ENCODE measurements at places on chromosomes 12 and 14.

- DNase-seq, result no peak
Measured at GRCh38 chr12:100368066-100368465, 11.2 kb downstream of the SLC17A8 start.

DNA sequence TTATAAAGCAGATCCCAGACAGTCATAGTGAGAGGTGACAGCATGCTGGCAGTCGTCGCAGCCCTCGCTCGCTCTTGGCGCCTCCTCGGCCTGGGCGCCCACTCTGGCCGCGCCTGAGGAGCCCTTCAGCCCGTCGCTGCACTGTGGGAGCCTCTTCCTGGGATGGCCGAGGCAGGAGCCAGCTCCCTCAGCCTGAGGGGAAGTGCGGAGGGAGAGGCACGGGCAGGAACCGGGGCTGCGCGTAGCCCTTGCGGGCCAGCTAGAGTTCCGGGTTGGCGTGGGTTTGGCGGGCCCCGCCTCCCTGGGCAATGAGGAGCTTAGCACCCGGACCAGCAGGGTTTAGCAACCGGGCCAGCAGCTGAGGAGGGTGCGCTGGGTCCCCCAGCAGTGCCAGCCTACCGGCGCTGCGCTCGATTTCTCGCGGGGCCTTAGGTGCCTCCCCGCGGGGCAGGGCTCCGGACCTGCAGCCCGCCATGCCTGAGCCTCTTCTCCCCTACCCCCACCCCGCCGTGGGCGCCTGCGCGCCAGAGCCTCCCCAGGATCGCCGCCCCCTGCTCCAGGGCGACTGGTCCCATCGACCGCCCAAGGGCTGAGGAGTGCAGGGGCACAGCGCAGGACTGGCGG lies 451.2 kb upstream of the DCN start:
- no peak for DNase-seq

DNA sequence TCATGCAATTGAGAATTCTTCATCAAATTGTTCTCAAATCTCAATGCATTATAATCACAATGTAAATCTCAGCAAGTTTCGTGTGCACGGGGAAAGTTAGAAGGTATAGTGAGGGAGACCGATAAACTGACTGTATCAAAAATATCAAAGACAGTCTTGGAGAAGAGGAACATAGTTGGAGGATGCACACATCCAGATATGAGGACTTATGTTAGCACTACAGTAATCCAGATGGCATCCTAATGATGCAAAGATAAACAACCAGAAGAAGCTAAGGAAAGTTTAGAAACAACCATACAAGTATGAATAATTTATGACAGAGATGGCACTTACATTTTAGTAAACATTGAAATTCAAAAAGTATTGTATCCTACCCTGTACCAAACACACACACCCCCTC lies 760.1 kb downstream of the RPS29 start:
- DNase-seq, result no peak

DNA sequence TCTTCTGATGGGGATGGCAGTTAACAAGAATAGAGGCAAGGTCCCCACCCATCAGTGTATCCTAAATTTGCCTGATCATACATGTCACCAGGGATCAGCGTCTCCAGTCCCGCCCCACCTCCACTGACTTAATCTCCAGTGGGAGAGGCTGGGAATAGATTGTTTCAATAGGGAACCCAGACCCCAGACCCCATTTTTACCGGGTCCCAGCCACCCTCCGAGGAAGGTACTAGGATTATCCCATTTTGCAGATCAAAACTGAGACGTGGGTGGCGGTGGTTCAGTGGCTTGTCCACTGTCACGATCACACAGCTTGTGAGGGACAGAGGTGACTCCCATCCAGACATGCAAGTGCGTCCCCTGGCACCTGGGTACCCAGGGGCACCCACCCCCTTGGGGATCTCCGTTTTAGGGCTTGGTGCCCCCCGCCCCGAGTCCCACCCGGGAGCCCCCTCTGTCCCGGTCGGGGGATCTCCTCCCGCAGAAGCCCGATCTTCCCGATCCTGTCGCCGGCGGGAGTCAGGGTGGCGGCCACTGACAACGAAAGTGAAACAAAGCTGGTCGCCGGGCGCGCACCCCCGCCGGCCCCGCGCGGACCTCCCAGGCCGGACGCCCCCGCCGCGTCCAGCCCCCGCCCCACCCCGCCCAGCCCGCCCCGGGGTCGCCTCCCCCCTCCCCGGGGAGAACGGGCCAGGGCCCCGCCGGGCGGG lies 523 bp downstream of the WSB2 start:
- DNase-seq, result peak; percentile 55

DNA sequence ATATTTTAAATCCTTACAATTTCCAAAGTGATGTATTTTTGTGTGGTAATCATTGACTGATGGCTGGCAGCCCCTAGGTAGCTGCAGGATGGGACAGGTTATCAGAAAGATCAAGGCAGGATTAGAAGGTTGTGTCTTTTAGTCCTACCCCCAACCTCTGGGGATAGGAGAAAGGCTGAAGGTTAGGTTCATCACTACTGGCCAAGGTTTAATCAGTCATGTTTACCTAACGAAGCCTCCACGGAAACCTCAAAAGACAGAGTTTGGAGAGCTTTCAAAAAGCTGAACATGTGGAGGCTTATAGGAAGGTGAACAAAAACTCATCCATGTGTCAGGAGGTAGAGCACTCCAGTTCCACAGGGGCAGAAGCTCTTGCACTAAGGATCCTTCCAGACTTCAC lies 77.5 kb upstream of the CD163 start:
- DNase-seq, result no peak

GRCh38 chr14:50237427-50237826 lies 6.0 kb upstream of the SOS2 start:
- no peak for DNase-seq

DNA sequence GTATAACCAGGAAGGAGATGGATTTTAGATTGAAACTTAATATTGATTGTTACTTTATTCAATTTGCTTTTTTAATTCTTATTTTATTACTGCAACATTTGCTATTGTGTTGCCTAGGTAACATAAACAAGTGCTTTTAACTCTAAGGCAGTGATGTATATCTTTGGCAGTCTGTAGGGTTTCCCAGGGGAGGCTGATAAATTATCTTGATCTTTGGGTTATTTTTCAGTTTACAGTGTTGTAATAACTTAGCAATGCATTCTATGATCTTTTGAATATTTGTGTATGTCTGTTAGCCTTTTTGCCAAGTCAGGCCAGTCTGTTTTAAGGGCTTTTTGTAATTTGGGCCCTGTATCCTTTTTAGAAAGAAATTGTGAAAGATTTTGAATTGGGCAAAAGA lies 7.8 kb upstream of the DTD2 start:
- peak; percentile 33 for DNase-seq

- peak; percentile 59 for DNase-seq
Measured at GRCh38 chr12:51240971-51241370, 2.3 kb downstream of the DAZAP2 start.

DNA sequence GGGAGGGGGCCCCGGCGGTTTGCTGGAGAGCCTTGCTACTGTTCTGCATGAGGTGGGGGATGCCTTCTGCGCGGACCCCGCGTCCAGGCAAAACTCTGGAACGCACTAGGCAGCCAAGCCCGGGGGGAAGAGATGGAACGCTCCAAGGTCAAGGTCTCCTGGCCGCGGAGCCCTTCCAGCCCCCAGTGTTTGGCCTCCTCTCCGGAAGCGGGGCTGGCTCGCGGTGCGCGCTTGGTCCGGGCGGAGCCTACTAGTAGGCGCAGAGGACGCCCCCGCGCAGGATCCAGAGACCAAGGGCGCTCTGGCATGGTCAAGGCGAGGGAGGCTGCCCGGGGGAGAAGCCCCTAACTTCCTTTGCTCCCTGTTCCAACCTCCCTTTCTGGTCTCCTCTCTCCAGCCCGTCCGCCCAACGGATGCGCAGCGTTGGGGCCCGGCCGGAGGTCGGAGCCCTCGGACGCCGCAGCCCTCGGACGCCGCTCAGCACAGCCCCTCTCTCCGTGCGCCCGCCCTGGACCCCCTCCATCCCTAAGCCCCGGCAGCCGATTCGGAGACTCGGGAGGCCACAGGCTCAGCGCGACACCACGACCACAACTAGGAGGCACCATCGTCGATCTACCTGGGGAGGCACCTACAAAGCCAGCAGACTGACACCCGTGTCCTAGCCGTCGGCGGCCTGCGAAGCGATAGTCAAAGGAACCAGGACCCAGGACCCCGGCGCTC lies 669 bp upstream of the KCNK13 start:
- no peak for DNase-seq

All from EH (cell line).